Mesothelial cell of epicardium (in vitro differentiated cells): ENCODE measurements at places on chromosomes 12 and 14. TPM values are rescaled to one million over a fixed set of nuclear protein-coding genes. Genes with fewer than 3 reads are reported as not detected.

The SLC25A47 gene
- total RNA-seq = 0.14 TPM in 1 of 3 replicates, not detected in the others

The SIX4 gene
- 17.4 to 18.0 TPM (median 17.9 TPM) in 3 replicates for total RNA-seq

The OR4E2 gene
- not detected in 3 replicates for total RNA-seq

The GRIP1 gene
- total RNA-seq = 79.7 to 89.3 TPM (median 85.2 TPM) in 3 replicates

The KCNH3 gene
- total RNA-seq = 1.8 to 2.5 TPM (median 2.3 TPM) in 3 replicates

The SDR9C7 gene
- total RNA-seq = 0.20 to 0.40 TPM (median 0.29 TPM) in 3 replicates

The RNFT2 gene
- total RNA-seq = 27.7 to 33.2 TPM (median 32.5 TPM) in 3 replicates

The MSRB3 gene
- 19.9 to 20.4 TPM (median 19.9 TPM) in 3 replicates for total RNA-seq

The RPS6KL1 gene
- total RNA-seq = 0.13 to 1.1 TPM (median 0.70 TPM) in 3 replicates

The TAS2R31 gene
- 9.3 to 9.7 TPM (median 9.5 TPM) in 3 replicates for total RNA-seq
